Left lung (tissue), 14 donors: ENCODE measurements at places on chromosomes 5 and 9. TPM values are rescaled to one million over a fixed set of nuclear protein-coding genes. Genes with fewer than 3 reads are reported as not detected.

The HAPLN1 gene
- total RNA-seq, result 0.05 TPM

The SOWAHA gene
- total RNA-seq, result not detected

The SOX30 gene
- total RNA-seq, result not detected

The ALDH1A1 gene
- total RNA-seq, result 126 TPM

DNA sequence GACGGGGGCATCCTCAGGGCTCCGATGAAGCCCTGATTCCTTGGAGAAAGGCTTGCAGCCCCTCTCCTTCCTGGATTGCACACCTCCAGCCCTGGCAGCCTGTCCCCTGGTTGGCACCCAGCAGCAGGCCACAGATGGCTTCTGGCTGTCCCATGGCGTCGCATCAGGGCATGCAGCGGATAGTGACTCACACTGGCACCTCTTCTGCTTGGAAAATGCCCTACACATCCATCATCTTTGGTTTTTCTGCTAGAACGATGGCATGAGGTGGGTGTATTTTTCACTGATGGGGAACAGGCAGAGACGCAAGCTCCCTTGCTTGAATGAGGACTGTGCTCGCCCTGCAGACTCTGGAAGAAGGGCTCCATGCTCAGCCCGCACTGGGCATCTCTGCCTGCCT, 23.2 kb upstream of the IER5L start:
- H3K27me3 ChIP-seq, result peaks cover 6% of the 10 kb centered on the region
- peaks cover 15% of the 10 kb centered on the region for H3K4me1 ChIP-seq
- no peak for DNase-seq
- no peak overlapping the region for H3K27ac ChIP-seq
- no peak overlapping the region for H3K4me3 ChIP-seq
- no peaks in the 10 kb centered on the region for H3K36me3 ChIP-seq

GRCh38 chr5:134905246-134905996, 490 bp downstream of the PCBD2 start:
- peak overlapping the region; percentile 72 for H3K4me3 ChIP-seq
- H3K27ac ChIP-seq, result peak overlapping the region; percentile 100

GRCh38 chr9:89022902-89023301, 31.6 kb downstream of the S1PR3 start:
- no peak for DNase-seq
- H3K4me1 ChIP-seq, result peaks cover 37% of the 10 kb centered on the region
- no peak overlapping the region for H3K4me3 ChIP-seq
- no peaks in the 10 kb centered on the region for H3K36me3 ChIP-seq

- DNase-seq, result no peak
- peaks cover 33% of the 10 kb centered on the region for H3K27me3 ChIP-seq
- H3K36me3 ChIP-seq, result no peaks in the 10 kb centered on the region
- H3K4me1 ChIP-seq, result no peaks in the 10 kb centered on the region
These were observed 111.1 kb downstream of the WNK2 start for GRCh38 chr9:93295031-93295430.

DNA sequence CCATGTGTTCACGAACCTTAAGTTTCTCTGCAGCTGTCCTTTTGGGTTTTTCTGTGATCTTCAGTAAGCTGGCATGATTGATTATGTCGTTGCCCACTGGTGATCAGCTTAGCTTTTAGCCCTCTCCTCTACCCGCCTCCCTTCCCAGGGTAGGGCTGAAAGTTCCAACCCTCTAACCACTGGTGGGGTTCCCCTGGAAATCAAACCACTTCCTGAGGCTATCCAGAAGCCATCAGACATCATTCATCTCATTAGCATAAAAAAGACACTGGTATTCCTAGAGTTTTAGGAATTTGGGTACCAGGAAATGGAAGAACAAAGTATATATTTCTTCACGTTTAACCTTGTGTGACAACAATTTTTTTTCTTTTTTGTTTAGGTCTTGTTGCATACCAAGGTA, 29.8 kb downstream of the SPIN1 start:
- peaks cover 21% of the 10 kb centered on the region for H3K36me3 ChIP-seq
- H3K27me3 ChIP-seq, result no peaks in the 10 kb centered on the region
- H3K27ac ChIP-seq, result no peak overlapping the region
- no peak overlapping the region for H3K4me3 ChIP-seq
- no peaks in the 10 kb centered on the region for H3K4me1 ChIP-seq

DNA sequence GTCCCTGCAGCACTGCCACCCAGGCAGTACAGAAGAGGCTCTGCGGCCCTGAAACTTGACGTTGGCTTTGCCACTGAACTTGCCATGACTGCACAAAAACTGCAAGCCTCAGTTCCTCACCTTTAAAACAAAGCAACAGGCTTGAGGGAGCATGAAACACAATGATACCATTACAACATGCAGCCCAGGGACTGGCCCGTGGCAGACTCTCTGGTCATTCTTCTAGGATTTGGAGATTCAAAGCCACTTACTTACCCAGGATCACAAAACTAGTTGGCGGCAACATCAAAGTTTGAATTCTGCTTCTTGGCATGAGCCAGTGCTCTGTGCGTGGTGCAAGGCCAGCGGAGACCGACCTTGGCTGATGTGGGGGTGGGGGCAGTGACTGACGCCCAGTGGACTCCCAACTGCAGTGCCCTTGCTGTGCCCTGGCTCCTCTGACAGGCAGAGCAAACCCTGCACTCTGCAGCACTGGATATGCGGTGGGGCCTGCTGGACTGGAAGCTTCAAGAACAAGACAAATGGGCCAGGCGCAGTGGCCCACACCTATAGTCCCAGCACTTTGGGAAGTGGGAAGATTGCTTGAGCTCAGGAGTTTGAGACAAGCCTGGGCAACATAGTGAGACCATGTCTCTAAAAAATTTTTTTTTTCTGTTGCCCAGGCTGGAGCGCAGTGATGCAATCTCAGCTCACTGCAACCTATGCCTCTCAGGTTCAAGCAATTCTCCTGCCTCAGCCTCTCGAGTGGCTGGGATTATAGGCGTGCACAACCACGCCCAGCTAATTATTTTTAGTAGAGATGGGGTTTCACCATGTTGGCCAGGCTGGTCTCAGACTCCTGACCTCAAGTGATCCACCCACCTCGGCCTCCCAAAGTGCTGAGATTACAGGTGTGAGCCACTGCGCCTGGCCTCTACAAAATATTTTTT, 18.9 kb downstream of the SQSTM1 start:
- H3K27ac ChIP-seq, result peak overlapping the region; percentile 18
- H3K4me1 ChIP-seq, result peaks cover 14% of the 10 kb centered on the region
- no peak overlapping the region for H3K4me3 ChIP-seq

- peak within 1 kb of the TSS; percentile 72 for H3K4me3 ChIP-seq
- peaks cover 14% of the 10 kb centered on the region for H3K27me3 ChIP-seq
- H3K4me1 ChIP-seq, result peaks cover 49% of the 10 kb centered on the region
- peak within 1 kb of the TSS; percentile 95 for H3K27ac ChIP-seq
These were observed at the start of gene EMB for GRCh38 chr5:50440651-50441492. Gene EMB (minus strand): TSS chr5:50441288. CDS start chr5:50441151, 137 bp downstream.

GRCh38 chr5:98770209-98770910, 3.1 kb upstream of the RGMB start:
- DNase-seq, result peak; percentile 43
- H3K27me3 ChIP-seq, result no peaks in the 10 kb centered on the region
- peak overlapping the region; percentile 71 for H3K27ac ChIP-seq
- no peaks in the 10 kb centered on the region for H3K36me3 ChIP-seq

DNA sequence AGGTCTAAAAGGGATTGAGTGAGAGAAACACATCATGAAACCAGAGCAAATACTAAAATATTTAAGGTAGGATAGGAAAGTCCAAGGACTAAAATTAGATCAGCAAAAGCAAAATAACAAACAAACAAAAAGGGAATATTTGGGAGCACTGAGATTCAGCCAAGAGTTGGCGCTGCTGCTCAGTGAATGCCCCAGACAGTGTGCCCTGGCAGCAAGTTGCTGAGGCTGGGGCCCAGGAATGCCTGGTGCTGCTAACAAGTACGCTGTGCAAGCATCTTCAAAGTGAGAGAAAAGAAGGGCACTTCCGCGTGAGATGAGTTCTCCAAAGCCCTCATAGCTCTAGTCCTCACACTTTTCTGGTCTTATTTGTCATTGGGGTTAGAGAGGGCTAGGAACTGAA, 603.3 kb downstream of the EFNA5 start:
- H3K4me3 ChIP-seq, result no peak overlapping the region
- no peaks in the 10 kb centered on the region for H3K36me3 ChIP-seq
- no peak for DNase-seq
- no peak overlapping the region for H3K27ac ChIP-seq
- no peaks in the 10 kb centered on the region for H3K27me3 ChIP-seq

GRCh38 chr5:151154931-151155774, 2.4 kb downstream of the ANXA6 start:
- H3K27ac ChIP-seq, result peak overlapping the region; percentile 79
- peaks cover 49% of the 10 kb centered on the region for H3K4me1 ChIP-seq
- no peak for DNase-seq
- no peaks in the 10 kb centered on the region for H3K36me3 ChIP-seq

GRCh38 chr9:98132806-98133631, 14.0 kb upstream of the TRIM14 start:
- no peak for DNase-seq
- peaks cover 19% of the 10 kb centered on the region for H3K4me1 ChIP-seq
- peaks cover 55% of the 10 kb centered on the region for H3K36me3 ChIP-seq
- no peak overlapping the region for H3K4me3 ChIP-seq
- H3K27ac ChIP-seq, result no peak overlapping the region
- H3K27me3 ChIP-seq, result no peaks in the 10 kb centered on the region

DNA sequence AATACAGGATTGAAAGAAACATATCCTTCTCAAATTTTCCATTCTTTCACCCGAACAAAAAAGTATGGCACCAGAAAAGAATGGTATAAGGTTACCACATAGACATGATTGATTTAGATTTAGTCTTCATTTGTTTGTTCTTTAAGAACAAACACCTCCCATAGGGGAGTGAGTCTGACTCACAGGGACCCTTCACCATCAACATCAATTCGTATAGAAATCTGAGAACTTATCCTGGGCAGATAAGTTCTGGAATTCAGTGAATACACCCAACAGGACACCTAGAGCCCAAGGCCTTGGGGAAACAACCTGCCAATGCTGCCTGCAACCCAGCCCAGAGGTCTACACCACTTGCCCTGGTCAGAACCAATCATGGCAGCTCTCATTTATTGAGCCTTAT, 46.2 kb downstream of the LHFPL2 start:
- no peaks in the 10 kb centered on the region for H3K4me1 ChIP-seq
- no peak for DNase-seq
- no peak overlapping the region for H3K27ac ChIP-seq
- H3K36me3 ChIP-seq, result no peaks in the 10 kb centered on the region

DNA sequence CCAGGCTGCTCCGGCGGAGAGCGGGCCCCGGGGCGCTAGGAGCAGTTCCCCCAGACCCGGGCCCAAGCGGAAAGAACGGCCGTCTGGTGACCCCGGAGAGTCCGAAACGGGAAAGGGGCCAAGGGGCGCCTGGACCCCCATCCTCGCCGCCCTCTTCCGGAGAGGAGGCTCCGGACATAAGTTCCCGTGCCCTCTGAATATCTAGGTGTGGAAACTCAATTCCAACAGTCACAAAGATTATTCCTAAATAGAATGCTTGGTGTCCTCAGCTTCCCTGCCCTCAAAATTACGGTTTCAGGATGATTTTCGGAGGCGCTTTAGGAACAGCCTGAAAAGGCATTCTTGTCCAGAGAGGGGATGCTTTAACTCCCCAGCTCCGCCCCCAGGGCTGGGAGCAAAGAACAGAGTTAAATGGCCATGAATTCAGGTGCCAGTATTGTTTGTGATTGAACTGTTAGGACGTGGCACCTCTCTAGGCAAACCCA, 681 bp upstream of the LHFPL2 start:
- peaks cover 28% of the 10 kb centered on the region for H3K4me1 ChIP-seq
- peak overlapping the region; percentile 62 for H3K4me3 ChIP-seq
- peak overlapping the region; percentile 91 for H3K27ac ChIP-seq
- no peaks in the 10 kb centered on the region for H3K27me3 ChIP-seq
- no peak for DNase-seq

GRCh38 chr5:150481708-150481965, 26.3 kb upstream of the NDST1 start:
- H3K27ac ChIP-seq, result no peak overlapping the region
- no peaks in the 10 kb centered on the region for H3K27me3 ChIP-seq
- DNase-seq, result no peak
- no peaks in the 10 kb centered on the region for H3K36me3 ChIP-seq
- H3K4me3 ChIP-seq, result no peak overlapping the region
- no peaks in the 10 kb centered on the region for H3K4me1 ChIP-seq
